ENCODE measurements at places on chromosomes 4 and X.
A peak's percentile ranks its signal among the peaks of the same experiment; 100 is the strongest.

DNA sequence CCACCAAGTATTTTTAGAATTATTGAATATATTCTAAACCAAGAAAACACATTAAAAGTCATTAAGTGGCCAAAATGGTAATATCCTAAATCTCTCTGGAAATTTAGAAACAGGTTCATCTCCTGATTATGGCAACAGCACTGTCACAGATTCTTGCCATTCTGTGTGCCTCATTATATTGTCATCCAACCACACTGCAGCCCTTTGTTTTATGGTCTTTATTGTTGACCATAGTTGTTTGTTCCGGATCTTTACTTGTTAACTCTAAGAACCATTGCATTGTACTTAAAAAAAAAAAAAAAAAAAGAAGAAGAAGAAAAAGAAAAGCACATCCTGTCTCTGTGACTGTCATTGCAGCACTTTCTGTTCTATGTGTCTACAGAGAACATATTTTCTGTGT is 822.1 kb upstream of the ADGRL3 start:
- DNase-seq: no peak

DNA sequence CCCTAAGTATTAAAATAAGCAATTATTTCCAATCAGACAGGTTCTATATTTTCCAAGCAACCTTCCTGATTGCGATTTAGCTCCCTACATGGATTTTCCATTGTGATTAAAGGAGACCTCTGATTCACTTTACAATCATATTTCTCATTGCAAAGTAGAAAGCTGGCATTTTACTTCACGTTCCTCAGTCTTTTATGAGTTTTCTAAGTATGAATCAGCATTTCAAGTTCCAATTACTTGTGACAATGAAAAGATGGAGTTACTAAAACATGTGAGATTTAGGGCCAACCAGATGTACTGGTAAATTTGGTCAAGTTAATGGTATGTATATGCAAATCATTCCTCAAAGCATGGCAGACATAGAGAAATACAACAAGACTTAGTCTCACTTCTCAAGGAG is 206.2 kb downstream of the KCNIP4 start:
- no peak for DNase-seq

DNA sequence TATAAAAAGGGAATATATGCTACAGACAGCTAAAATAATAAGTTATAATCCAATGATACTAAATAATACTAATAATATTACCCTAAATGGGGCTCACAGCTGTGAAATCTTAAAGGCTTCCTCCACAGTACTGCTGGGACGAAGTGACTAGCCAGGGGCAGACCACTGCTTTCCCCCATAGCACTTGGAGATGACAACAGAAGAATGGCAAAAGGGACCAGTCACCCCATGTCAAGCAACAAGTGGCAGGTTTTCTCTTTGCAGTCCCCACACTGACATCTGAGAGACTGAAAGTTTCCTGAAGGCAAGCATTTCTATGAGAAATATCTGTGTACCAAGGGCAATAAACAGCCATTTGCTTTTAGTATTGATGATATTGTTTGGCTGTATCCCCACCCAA is 173.5 kb upstream of the GPC4 start:
- no peak for DNase-seq

DNA sequence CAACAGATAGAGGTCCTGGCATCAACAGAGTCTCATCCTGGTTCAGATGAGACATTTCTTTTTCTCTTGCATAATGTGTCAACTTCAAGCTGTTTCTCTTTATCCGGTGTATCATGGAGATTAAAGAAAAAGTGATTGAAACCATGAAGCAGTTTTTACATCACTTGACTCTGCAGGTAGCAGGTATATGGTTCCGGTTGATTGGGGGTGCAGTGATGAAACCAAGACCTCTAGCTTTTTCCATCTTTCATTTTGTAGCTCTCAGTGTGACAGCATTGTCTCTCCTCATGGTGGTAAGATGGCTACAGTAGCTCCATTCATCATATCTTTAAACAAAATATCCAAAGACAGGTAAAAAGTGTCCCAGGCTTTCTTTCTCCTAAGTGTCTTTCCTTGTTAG is 2.4 kb upstream of the HOPX start:
- DNase-seq: no peak

DNA sequence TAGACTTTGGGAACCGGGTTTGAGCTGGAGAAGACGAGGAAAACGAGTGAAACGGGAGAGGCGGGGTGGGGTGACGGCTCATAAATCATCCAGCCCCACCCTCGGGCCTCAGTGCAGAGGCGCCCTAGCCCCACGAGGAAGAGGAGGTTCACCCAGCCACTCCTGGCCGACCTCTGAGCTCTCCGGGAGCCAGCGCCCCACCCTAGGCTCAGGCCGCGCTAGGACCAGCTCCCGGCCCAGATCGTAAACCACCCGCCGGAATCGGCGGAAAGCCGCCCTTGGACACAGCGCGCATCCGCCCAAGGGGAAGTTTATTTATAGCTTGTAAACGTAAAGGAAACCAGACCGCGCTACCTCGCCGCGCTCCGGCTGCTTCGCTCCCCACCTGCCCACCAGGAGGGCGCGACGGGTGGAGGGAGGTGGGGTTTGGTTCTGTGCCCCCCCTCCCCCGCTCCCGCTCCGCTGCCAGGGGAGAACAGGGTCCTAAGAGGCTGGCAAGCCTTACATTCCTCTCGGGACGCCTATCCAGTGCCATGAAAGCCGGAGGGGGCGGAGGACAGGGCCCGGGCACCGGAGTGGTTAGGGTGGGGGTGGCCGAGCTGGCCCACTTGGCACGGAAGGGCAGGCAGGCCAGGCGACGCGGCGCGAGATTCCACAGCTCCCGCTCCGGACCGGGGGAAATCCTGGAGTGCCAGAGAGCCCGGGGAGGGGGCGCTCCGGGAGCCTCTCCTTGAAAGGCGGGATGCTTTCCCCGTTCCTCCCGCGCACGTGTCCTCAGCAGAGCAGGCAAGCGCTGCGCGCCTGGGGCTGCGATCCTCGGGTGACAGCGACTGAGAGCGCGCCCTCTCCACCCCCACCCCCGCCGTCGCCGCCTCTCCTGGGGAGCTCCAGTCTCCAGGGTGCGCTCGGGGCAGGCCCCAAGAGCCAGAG is 84.2 kb downstream of the BCOR start:
- DNase-seq: peak; percentile 20
